Upper lobe of right lung (tissue), 1 donor: ENCODE measurements at places on chromosomes 7 and 10. TPM values are rescaled to one million over a fixed set of nuclear protein-coding genes. Genes with fewer than 3 reads are reported as not detected.

DNA sequence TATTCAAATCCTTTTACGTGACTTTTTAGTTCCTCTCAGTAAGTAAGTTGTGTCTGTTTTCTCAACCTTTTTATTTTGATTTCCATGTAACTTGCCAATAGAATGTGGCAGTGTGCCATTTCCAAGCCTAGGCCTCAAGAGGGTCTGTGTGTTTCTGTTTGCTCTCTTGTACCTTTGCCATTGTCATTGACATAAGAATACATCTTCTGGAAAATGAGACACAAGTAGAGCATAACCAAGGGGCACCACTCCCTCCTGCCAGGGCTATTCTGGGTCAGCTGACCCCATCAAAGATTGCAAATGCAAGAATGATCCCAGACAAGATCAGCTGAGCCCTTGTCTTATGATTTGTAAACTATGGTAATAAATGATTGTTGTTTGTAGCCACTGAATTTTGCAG, 524.0 kb downstream of the IPMK start:
- DNase-seq: no peak

TEX36 gene
- not detected for total RNA-seq

GPR15LG gene
- total RNA-seq: not detected

- peak; percentile 20 for DNase-seq
These were observed 21.4 kb downstream of the KCP start for GRCh38 chr7:128889121-128889520.

DNA sequence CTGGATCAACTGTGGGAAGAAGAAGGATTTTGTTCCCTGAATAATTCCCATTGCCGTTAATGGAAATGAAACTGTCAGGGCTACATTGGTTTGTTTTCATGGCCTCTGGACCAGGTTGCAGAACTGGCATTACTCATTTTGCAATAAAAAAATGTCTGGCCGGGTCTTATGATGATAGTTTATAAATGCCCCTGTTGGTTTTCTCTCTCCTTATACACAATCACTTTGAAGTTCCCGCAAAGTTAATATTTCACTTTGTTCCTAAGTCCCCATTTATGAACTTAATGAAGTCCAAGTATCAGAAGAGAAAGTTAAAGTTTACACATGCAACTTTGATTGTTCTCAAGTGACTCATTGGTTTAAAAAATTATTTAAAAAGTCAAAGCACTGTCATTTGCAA, 150.7 kb upstream of the PRR15 start:
- no peak for DNase-seq

METTL27 gene
- total RNA-seq: 2.3 TPM

DNA sequence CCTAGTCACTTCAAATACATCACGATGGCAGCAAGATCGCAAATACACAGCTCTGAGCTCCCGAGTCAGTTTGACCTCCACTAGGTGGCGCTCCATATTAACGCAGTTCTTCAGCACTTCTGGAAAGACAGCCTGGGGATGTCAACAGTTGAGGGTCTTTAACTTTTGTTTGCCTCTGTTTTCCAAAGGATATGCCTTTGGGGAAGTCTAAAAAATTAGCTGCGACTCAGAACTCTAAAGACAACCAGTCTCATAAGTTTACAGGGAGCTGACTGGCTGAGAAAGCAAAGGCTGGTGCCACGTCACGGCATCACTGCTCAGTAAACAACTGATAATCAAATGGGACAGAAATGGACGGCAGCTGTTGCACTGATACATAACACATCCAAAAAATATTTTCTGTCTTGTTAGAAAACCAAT, 458.8 kb downstream of the SORCS1 start:
- DNase-seq: no peak

- no peak for DNase-seq
These were observed 12.6 kb upstream of the CPVL start for GRCh38 chr7:29158795-29159423.

DNA sequence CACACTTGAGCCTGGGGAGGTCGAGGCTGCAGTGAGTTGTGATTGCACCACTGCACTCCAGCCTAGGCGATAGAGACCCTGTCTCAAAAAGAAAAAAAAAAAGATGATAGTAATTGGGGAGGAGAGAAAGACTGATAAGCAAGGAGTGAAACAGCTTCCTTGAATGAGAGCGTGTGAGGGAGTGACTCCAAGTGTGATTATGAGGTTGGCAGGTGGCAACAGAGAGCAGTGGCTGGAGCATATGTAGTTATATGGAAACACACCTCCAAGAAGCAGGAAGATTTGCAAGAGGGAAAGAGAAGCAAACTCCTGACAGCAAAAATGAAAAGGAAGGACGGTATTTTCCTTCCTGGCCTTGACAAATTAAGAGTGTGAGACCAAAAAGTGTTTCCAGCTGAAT, 50.4 kb downstream of the VKORC1L1 start:
- no peak for DNase-seq

UNC5B gene
- total RNA-seq: 16.0 TPM

DNA sequence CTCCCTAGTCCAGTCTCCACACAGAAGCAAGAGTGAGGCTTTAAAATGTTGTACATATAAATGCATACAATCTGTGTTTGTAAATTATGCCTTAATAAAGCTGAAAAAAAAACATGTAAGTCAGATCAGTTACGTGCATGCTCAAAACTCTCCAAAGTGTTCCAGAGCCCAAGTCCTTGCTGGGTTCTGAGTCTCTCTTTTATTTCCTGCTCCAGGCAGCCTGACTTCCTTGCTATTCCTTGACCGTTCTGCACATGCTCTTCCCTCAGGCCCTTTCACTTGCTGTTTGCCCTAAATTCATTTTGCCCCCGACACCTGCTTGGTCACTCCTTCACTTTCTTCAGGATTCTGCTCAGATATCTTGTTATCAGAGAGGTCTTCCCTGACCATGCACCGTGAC, 770.1 kb downstream of the PHTF2 start:
- DNase-seq: no peak

DNA sequence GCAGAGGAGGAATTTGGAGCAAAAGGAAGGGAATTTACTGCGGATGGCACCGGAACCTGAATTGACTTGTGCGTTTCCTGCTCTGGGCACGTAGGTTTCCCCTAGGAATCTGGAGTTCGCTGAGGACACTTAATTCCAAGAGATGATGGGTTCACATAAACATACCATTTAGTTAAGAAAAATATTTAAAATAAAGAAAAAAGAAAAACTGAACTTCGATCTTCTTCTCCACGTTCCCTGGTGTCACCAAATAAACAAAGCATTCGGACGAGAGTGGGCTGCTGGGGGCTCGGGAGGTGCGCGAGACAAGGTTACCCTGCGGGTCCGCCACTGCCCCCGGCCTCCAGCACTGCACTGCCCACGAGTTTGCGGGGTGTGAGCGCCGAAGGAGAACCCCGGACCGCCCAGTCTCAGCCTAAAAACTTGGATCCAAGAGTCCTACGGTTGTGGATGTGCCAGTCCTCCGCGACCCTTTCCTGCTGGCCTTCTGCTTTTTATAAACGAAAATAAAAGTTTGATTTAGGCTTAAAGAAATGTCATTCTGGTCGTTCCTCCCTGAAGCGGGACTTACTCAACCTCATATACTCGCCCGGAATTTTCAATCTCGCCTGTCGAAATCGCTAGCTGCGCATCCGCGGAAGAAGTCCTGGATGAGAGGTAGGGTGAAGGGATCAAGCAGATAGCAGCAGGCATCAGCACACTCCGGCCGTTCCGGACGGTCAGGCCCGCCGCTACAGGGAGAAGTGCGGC, 30.3 kb downstream of the SKIDA1 start:
- no peak for DNase-seq

GRCh38 chr7:5776894-5777660, 4.4 kb downstream of the RNF216 start:
- no peak for DNase-seq

GRCh38 chr7:13851736-13852135, 137.7 kb downstream of the ETV1 start:
- no peak for DNase-seq

GRCh38 chr10:22635650-22636049, 78.7 kb downstream of the PIP4K2A start:
- DNase-seq: no peak

GRCh38 chr10:9450801-9451200, 1396.3 kb downstream of the GATA3 start:
- no peak for DNase-seq

CTAGE8 gene
- 4.9 TPM for total RNA-seq

GRCh38 chr7:69787736-69788431, 189.6 kb downstream of the AUTS2 start:
- no peak for DNase-seq

DNA sequence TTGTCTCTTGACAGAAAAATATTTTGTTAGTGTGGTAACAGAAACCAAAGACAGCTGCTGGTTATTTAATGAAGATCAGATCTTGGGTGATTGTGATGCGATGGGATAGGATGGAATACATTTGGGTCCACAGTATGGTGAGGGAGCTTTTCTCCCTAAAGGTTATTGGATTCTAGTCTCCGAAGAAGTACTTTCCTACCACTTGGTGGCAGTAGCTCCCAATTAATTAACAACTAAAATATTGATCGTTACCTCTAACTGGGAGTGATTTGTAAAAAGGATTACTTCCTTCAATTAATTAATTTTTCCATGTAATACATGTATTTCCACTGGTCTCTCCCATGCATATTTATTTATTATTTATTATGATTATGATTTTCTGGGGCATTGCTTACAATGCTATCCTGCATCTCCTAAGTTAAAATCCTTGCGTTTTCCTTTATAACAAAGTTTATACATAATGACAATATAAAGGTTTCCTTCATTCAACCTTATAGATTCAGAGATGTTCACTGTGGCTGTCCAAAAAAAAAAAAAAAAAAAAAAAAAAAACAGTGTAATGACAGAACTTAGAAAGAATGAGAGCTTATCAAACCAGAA, 25.6 kb downstream of the TMEM196 start:
- no peak for DNase-seq

HOXA2 gene
- total RNA-seq: 2.1 TPM

MKX gene
- total RNA-seq: 1.7 TPM

FRMPD2 gene
- total RNA-seq: not detected

DNA sequence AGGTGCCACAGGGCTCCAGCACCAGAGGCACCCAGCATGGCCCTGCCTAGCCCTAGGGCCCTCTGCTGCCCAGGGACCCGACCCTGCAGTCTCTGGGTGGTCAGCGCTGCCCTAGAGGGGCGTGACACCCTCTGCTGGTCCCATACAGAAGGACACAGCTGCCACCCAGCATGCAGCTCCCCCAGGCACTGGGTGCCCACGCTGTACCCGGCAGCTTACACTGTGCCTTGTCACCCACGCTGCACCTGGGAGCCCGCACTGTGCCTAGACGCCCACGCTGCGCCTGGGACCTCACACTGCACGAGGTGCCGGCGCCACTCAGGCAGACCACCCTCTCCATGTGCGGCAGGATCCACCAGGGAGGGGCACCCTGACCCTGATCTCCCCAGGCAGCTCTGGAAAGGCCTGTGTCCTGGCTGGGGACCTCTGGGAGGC, 55.2 kb downstream of the PWWP2B start:
- DNase-seq: no peak

GRCh38 chr10:104080762-104081161, 4.9 kb downstream of the COL17A1 start:
- DNase-seq: no peak

DNA sequence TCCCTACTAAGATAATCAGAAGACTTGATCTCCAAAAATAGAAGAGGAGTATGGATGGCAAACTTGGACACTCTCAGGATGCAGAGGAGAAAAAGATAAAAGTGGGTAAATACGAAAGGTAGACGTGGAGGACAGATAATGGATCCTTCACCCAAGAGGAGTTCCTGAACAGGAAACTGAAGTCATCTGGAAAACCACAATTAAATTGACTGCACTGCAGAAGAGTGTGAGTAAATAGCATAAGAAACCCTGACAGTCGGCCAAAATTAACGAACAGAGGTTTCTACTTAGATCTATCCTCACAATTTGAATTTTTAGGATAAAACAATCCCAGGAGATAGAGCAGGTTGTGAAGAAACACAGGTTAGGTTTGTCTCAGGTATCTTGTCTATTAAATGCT, 70.5 kb downstream of the SDK1 start:
- no peak for DNase-seq

C10orf62 gene
- total RNA-seq: not detected

DNA sequence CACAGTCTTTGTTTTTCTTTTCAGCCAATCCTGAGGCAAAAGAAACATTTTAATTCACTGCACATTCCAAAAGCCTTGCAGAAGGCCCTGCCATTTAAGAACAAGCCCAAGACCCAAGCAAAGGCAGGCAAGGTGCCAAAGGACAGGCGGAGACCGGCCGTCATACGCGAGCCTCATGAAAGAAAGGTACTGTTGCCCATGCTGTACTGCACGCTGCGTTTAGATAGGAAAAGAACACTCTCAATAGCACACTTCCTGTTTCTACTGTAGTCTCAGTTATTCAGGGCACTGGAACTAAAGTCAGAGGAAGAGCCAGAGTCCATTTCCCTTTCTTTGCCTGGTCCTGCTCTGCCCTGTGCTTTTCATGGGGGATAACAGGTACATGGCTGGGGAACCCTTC, 47.6 kb downstream of the BMS1 start:
- DNase-seq: no peak

DNA sequence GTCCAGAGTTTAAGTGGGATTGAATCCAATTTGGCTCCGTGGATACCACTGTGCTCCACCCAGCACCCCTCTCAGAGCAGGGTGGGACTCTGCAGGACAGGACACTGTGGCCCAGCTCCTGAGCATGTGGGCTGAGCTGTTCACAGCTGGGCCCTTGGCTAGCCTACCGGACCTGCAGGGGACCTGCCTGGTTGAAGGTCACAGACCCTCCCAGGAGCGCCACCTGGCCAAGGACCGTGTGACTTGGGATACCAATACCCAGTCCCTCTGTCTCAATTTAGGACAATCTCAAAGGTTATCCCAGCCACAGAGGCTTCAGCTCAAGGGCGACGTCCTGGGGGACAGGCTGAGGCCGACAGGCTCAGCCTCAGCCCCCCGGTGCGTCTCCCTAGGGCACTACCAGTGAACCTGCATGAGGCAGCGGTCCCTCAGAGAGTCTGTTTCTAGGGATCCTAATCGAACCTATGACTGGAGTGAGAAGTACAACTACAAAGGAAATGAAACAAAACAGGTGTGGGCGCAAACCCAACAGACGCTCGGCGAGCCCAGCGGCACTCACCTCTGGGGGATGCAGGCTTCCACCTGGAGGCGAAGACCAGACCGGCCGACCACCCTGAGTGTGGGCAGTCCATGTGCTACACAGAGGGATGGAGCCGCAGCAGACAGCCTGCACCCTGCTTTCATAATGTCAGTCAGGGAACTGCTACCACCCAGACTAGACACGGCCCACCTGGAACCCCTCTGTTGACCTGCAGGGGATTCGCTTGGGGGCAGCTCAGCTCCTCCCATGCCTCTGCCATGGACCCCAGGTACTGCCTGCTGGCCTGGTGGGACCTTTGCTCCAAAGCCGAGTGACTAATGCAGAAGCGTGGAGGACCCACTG, 103.7 kb downstream of the PAXIP1 start:
- no peak for DNase-seq

- DNase-seq: no peak
These were observed 15.5 kb upstream of the SLC18A3 start for GRCh38 chr10:49594594-49594993.

GRCh38 chr10:123446449-123447156, 219.6 kb upstream of the GPR26 start:
- DNase-seq: no peak
